ENCODE measurements at places on chromosomes 16 and 17.
A peak's percentile ranks its signal among the peaks of the same experiment; 100 is the strongest.

GRCh38 chr17:79737922-79738578 is 7.3 kb downstream of the ENPP7 start:
- DNase-seq: no peak

DNA sequence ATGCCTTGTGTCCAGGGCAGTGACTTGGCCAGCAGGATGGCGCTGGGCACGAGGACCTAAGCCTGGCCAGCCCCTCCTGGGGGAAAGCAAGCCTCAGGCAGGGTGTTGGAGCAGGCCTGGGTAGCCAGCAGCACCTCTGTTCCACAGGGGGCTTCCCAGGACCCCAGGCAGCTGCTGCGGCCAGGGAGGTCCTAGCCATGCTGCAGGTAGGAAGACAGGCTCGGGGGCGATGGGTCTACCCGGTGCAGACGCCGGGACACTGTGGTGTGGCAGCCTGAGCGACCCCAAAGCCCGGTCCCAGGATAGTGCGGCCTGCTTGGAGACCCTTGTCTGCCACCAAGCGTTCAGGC is 22.4 kb upstream of the AATK start:
- no peak for DNase-seq

- DNase-seq: peak; percentile 51
Observed at GRCh38 chr16:68893710-68894705, 50.7 kb downstream of the TANGO6 start.

DNA sequence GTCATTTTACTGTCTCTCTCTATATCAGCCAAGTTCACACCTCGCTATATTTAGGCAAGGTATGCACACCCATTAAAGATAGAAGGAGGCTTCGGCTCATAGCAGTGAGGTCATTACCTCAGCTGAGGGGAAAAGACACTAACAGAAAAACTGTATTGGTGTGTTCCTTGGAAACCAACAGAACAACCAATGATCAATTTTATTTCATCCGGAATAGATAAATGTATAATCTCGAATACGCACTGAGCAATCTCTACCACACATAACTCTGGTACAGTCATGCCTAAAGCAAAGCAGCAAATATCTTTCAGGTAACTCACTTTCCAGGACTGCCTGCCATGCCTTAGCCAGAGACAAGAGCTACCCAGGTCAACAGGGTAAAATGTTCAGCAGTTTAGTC is 109.9 kb upstream of the CORO6 start:
- DNase-seq: no peak

- peak; percentile 36 for DNase-seq
Observed at GRCh38 chr17:69533481-69534234, 119.2 kb downstream of the MAP2K6 start.

GRCh38 chr17:41910701-41911391 is 7.9 kb downstream of the ACLY start:
- DNase-seq: no peak

DNA sequence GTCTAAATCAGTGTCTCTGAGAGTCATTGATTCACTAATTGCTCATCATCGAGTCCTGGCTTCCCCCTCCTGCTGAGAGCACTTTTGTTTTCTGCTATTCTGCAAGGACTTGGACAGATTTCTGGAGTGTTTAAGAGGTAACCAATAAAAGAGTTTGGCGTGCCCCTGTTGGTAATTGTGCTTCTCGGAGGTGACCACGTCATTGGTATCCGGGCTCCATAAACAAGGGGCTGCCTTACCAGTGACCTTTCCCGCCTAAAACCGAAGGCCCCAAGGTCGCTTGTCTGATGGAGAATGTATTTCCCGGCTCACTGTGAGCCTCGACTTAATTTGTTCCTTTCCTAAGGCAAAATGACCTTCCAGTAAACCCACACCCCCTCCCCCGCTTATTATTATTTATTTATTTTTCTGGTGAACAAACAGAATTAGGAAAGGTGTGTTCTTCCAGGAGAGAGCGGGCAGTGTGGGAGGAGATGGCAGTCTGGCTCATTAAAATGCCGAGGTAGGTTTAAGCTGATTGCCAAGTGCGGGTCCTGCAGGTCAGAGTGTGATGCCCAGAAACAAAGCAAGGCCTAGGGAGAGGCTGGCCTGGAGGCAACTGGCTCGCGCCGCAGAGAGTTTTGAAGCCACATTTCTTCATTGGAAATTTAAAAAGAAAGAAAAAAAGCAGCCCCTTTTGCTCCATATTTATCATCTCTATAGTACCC is 30.2 kb downstream of the MSI2 start:
- no peak for DNase-seq

DNA sequence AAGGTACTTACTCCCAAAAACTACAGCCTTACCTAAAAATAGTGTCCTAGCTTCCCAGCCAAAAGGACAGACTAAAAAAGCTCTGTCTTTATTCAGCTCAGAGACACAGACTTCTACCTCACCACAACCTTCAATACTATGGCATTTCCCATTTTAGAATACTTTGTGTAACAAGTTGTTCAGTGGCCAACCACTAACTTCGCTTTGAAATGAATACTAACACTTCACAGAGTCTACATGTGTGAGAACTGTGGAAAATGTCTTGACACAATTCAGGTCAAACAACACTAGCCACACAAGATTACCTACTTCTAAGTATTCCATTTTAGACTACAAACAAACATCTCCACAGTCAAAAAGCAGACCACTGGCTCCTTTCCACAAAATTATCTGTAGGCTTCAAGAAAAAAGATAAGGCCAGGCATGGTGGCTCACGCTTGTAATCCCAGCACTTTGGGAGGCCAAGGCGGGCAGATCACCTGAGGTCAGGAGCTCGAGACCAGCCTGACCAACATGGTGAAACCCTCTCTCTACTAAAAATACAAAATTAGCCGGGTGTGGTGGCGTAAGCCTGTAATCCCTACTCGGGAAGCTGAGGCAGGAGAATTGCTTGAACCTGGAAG is 3.2 kb downstream of the HELZ start:
- no peak for DNase-seq

- no peak for DNase-seq
Observed at GRCh38 chr16:46768809-46769208, 20.7 kb upstream of the MYLK3 start.

DNA sequence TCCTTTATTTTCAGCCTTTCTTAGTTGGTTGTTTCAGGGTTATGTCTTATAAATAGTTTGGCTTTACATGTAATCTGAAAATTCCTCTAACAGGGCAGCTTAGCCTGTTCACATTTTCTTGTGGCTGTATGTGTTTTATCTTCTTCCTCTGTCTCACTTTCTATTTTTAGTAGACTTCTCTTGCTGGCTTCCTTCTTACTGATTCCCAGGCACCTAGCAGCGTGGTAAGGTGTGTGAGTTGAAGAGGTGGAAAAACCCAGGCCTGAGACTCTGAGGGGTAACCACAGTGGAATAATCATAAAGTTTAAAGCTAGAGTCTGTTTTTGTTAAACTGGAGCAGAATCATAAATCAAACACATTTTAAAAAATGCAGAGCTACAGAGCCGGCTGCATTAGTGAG is 190.9 kb downstream of the LGALS9B start:
- DNase-seq: no peak

- peak; percentile 53 for DNase-seq
Observed at GRCh38 chr17:7480089-7480384, 606 bp upstream of the ZBTB4 start.

GRCh38 chr16:57999366-57999970 is 1.0 kb downstream of the ZNF319 start:
- DNase-seq: no peak

GRCh38 chr17:323721-324571 is 28.7 kb downstream of the RPH3AL start:
- DNase-seq: peak; percentile 26

- no peak for DNase-seq
Observed at GRCh38 chr17:77555121-77555591, 403.3 kb upstream of the TNRC6C start.

- DNase-seq: no peak
Observed at GRCh38 chr16:27314161-27314723, 468 bp downstream of the IL4R start.

DNA sequence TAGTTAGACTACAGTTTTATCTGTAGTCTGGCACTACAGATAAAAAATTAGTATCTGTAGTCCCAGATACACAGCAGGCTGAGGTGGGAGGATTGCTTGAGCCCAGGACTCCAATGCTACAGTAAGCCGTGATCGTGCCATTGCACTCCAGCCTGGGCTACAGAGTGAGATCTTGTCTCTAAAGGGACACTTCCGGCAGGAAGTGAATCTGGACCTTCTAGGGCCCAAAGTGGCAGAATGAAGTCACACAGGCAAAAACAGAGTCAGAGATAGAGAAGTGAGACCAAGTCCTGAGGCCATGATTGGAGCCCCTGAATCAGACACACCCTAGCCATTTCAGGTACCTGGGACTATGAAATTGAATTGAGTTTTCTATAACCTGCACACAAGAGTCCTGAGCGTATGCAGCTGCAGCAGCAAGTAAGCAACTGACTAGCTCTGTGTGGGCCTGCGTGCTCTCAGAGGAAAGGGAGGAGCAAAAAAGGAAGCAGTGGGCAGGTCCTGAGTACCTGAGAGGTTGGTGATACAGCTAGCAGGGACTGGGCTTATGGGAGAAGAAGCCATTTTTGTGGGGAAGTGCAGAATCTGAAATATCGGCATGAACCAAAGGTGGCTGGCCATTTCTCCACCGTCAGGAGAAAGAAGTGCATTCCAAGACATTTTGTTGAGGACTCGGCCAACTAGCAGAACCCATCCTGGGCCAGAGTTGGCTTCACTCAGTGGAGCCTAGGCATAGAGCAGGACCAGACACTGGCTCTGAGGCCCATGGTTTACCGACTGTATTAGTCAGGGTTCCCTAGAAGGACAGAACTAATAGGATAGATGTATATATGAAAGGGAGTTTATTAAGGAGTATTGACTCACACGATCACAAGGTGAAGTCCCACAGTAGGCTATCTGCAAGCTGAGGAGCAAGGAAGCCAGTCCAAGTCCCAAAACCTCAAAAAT is 27.2 kb upstream of the BRD7 start:
- DNase-seq: no peak

DNA sequence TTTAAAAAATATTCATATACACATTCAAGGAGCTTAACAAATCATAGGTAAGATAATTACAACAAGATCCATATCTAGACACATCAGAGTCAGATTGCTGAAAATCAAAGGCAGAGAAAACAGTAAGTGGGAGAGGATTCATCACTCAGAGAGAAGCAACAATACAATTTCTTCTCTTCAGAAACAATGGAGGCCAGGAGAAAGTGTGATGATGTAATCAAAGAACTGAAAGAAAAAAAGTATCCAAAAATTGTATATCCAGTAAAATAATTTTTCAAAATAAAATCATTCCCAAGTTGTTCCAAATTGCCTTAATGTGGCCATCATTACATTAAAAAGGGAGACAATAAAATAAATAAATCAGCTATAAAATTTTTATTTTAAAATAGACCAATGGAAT is 17.7 kb upstream of the ABCA6 start:
- DNase-seq: no peak

DNA sequence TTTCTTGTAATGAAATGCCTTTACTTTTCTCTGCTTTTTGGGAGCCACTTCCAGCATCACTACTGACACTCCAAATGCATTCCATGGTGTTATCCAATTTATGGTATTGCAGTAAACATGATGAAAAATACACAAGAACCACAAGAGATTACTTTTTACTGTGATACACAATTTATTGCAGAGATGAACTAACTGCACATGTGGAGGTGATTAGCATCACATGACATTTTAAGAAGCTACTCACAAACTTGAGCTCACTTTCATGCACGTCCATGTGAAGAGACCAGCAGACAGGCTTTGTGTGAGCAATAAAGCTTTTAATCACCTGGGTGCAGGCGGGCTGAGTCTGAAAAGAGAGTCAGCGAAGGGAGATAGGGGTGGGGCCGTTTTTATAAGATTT is 780.5 kb upstream of the GOT2 start:
- no peak for DNase-seq

DNA sequence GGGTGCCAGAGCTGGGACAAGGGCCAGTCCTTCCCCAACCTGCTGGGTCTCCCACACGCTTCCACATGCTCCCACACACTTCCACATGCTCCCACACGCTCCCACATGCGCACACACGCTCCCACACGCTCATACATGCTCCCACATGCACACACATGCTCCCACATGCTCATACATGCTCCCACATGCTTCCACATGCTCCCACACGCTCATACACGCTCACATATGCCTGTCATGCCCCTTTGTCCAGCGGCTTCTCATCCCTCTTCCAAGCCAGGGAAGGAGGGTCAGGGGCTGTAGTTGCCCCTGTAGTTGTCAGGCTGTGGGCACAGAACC is 9.9 kb upstream of the METRNL start:
- DNase-seq: no peak

DNA sequence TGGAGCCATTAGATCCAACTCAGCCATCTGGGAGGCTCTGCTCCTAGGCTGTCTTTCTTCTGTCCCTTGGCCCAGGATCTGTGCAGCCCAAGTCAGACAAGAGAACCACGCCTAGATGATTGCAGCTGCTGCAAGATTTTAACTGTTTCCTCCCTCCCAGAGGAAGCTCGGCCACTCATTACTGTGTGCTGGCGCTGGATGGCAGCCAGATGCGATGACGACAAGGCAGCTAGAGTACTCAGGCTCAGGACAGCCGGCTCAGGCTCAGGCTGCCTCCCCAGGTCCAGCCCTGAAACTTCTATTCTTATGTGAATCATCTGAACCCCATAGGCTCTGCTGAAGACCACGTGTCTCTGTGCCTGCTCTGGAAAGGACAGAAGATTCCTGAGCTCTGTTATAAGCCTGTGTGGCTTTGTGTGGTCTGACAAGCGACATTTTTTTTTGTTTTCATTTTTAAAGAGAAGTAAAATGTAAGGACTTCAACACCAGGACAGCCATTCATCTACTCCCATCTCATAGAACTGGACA is 32.1 kb upstream of the FBXW10B start:
- DNase-seq: peak; percentile 87

- DNase-seq: no peak
Observed at GRCh38 chr16:89334050-89334449, 116.5 kb downstream of the ZNF778 start.

DNA sequence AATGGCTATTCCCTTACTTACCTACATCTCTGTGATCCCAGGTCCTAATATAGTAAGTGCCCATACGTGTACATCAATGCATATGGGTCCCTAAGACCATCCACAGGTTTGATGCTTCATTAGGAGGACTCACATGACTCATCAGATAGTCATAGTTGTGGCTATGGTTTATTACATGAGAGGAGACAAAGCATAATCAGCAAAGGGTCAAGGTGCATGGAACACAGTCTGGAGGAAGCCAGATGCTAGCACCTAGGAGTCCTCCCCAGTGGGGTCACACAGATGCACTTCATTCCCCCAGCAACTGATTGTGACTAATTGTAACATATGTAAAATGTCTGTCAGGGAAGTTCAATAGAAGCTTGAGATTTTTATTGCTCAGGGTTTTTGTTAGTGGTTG is 42.8 kb downstream of the PHKB start:
- DNase-seq: no peak

GRCh38 chr17:10724546-10725195 is 5.2 kb downstream of the TMEM220 start:
- DNase-seq: no peak

Data from H9 (cell line).